ENCODE measurements at places on chromosomes 2 and 18.

DNA sequence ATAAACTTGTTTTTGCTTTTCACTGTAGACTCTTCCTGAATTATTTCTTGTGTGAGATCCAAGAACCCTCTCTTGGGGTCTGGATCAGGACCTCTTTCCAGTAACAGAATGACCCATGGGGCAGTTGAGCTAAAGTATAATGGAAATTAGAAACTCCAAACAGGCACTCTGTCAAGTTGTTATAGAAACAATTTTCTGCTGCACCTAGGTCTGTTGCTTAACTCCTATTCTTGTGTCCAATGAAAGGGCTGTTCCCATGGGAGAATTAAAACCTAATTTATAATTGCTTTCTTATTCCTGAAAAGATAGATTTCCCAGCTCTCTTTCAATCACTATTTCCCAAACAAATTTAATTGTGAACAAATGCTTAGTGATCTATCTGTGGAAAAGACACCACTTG is 1341.3 kb upstream of the PIK3C3 start:
- DNase-seq = no peak

DNA sequence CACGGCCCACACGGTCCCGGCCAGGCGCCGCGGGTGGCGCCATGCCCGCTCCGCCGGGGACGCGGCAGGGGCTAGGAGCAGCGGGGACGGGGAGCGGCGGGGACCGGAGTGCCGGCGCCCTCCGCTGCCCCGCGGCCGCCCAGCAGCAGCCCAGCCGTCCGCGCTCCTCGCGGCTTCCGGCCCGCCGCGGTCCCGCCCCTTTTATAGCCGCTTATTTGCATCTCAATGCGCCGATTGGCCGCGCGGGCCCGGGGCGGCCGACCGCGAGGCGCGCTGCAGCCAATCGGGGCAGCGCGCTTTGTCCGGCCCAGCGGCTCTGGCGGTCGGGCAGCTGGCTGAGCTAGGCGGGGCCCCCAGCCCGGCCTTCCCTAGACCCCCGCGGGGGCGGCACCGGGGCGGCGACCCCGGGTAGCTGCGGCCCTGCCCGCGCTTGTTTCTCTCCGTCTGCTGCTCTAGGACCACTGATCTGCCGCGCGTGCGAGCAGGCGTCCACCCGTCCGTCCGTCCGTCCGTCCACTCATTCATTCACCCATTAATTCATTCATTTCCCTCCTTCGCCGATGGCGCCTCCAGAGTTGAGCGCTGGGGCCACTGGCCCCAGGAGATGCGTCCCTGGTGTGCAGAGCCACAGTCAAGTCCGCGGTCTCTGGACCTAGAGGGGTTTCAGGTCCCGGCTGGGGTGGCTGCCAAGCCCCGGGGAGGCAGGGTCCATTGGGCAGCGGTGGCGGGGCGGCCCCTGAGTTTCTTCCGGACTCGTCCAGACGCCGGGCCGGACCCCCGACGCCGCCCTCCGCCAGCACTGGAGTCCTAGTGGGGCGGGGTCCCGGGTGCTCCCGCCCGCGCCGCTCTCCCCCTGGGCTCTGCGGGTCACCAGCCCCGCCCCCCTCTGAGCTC is at the start of gene HES6:
HES6 (minus strand) TSS at position 176 of the 894 bp plus-strand sequence; CDS start at position 43, 133 bp downstream.
- peak; percentile 34 for DNase-seq

- no peak for DNase-seq
These were observed 11.3 kb downstream of the RAD51AP2 start for GRCh38 chr2:17506736-17507616.

DNA sequence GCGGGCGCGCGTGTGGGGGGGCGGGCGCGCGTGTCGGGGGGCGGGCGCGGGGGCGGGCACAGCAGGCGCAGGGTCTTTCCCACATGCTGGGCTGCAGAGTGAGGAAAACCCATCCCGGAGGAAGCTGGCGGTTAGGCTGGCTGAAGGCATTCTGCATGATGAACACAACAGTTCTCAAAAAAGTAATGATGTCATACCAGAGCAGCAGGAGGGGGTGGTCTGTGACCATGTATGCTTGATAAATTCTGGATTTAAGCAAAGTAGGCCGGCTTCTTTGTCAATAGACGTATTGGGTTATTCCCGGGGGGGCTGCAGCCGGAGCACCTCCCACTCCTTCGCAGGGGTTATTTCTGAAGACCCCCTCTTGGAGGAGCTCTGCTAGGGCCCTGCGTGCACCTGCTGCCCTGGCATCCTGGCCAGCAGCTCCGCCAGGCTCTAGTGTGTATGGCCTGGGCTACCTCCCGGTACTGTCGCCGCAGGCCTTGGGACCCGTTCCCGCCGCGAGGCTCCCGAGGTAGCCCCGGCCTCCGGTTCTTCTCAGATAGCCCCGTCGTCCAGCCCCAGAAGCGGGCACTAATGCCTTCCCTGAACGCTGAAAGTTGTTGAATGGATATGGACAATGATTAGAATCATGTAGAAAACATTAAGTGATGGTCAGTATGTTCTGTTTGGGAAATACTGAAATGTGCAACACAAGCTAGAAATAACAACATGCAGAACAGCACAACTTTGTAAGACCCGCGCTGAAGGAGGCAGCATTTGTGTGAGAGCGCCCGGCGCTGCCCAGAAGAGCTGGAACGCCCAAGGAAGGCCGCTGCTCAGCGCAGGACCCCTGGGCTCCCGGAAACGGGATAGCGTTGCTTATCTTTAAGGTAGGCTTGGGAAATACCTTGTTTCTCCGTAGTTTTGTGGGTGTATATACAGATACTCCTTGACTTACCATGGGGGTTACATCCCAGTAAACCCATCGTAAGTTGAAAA is 101.4 kb upstream of the RAB6C start:
- DNase-seq = no peak

DNA sequence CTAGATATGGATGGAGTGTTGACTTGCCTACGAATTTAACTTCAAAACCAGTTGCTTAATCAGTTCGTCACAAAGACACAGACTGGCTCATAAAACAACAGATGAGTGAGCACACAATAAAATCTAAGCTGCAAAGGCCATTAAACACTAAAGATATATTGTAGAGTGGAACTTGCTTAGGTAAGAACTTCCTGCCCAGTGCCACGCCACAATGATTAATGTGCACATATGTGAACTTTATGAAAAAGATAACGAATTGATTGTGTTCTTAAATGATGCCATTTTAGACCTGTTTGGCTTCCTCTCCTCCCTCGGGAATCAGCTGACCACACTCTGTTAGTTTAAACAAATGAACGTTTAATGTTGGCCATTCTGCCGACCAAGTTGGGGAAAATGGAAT is 2031.3 kb upstream of the CELF4 start:
- DNase-seq = no peak

GRCh38 chr2:13942111-13942510 is 690.4 kb upstream of the LRATD1 start:
- no peak for DNase-seq

- DNase-seq = no peak
These were observed 54.7 kb downstream of the SPRED2 start for GRCh38 chr2:65377556-65378192.

DNA sequence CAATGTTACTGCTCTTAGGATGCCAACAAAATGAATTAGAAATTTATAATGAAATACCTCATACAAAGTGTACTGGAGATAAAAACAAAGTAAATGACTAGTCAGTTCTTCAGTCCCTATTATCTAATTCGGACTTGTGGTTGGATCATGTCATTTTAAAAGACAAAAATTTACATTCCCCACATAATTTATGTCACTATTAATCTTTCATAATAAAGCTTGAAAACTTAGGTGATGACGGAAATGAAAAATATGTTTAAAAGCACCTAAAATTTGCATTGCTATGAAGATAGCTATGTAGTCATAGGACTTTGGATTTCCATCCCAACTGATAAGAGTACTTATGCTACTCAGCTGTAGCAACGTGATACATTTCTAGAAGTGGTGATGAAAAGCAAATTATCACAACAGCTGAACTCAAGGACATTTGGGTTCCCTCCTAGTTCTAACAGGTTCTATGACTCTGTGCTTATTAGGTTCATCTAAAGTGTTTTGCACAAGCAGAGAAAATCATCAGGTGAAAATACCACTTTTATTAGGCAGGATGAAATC is 58.4 kb downstream of the LRPPRC start:
- no peak for DNase-seq

DNA sequence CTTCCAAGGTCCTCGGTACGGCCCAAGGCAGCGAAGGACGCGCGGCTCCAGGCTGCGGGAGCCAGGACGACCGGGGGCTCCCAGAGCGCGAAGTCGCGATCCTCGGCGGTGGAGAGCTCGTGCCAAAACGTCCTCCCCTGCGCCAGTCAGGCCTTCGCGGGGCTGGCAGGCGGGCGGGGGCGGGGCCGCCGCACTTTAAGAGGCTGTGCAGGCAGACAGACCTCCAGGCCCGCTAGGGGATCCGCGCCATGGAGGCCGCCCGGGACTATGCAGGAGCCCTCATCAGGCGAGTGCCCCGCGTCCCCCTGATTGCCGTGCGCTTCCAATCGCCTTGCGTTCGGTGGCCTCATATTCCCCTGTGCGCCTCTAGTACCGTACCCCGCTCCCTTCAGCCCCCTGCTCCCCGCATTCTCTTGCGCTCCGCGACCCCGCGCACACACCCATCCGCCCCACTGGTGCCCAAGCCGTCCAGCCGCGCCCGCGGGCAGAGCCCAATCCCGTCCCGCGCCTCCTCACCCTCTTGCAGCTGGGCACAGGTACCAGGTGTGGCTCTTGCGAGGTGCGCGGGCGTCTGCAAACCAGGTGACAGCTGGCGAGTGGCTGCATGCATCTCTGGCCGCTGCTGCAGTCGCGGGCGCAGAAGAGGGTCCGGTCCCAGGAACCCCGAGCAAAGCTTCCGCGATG is at the start of gene CIDEA:
CIDEA (plus strand) TSS at position 226 of the 684 bp plus-strand sequence; CDS start at position 249, 23 bp downstream.
- no peak for DNase-seq

GRCh38 chr2:239017491-239018098 is 169.7 kb downstream of the TWIST2 start:
- no peak for DNase-seq

DNA sequence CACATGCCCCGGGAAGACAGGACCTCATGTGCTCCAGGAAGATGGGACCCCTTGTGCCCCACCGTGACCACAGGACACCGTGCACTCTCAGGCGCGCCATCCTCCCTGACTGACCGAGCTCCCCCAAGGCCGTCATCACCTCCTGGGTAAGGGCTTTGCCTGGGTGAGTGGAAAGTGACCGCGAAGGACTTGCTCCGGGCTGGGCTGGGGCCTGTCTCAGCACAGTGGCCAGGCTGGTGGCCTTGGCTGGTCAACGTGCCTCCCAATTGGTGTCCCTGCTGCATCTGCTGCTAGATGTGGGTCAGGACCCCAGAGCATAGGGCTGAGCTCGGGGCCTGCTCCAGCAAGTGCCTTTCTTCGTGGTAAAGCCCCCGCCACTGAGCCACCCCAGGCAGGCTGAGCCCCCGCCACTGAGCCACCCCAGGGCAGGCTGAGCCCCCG is 69.7 kb upstream of the CTDP1 start:
- DNase-seq = no peak

- no peak for DNase-seq
These were observed 96.5 kb downstream of the INO80D start for GRCh38 chr2:205989271-205990071.

DNA sequence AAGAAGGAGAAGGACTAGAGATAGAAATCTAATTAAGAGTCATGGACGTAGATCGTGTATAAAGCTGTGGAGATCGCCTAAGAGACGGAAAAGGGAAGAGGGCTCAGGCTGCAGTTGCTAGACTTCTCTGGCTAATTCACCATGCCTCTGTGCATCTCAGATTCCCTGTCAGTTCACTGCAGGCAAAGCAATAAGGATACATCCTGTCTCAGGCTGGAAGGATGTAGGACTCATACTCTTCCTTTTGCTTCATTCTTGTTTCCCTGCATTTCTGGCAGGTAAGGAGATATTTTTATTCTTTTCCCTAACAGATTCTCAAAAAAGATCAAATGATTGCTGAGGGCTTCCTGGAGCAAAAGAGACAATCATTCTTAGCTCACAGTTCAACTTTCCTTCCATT is 112.5 kb downstream of the AP1S3 start:
- no peak for DNase-seq

- DNase-seq = no peak
These were observed 11.5 kb upstream of the RNU2-63P start for GRCh38 chr2:88027697-88028389.

DNA sequence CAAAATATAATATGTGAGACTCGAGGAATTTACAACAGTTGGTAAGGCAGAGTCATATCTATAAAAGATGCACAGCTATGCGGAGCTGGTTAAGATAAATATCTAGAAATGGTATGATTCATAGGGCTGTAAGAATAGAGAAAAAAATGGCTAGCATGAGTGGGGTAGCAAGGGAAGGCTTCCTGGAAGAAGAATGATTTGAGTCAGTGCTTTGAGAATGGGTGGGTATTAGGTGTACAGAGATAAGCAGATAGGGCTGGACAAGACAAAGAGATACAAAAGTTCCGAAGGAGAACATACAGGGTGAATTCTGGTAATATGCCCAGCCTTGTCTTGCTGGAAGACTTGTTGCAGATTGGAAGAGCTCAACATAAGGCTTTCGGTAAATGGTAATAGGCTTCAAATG is 291.5 kb upstream of the CCDC68 start:
- DNase-seq = no peak

DNA sequence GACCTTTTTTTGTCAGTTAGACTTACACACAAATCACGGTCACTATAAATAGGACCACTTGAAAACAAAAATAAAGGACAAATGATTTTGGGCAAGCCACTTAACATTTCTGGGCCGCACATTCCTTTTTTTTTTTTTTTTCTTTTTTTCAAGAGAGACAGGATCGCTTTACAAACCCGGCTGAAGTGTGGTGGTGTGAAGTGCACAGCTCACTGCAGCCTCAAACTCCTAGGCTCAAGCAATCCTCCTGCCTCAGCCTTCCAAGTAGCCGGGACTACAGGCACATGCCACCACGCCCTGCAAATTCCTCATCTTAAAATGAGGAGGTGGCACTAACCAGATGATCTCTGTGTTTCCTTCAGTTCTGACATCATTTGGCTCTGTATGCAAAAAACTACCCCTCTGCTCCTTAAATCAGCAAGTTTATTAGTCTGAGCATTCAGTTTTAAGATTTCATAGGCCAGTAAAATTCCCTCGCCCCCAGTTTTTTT is 28.3 kb upstream of the MRO start:
- DNase-seq = no peak

DNA sequence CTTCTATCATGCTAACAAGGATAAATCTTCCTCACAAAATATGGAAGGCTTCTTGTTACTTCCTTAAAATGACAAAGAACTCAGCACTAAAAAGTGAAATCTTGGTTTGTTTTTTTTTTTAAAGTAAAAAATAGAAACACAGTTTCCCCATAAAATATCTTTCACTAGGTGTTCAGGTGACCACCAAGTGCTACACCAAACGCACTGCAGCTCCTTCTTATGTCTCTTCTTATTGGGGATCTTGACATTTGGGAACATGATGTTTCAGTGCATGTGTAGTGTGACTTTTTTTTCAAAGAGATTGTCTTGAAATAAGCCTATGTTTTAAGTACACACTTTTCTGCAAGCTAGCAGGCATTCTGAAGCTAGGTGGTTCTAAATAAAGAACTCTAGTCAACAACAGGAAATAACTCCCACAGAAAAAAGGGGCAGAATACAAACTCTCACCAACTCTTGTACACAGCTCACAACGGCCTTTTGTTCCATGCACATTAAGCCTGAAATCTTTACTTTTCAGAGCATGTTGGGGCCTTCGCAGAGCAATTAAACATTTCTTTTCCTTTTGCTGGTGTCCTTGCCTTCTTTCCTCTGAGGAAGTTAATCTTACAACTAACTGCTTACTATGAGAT is 13.2 kb upstream of the SERTAD2 start:
- no peak for DNase-seq

All from HS-5 (cell line).